Germinal center (tissue), 1 donor: ENCODE measurements at places on chromosomes 11 and 22.

GRCh38 chr11:12936200-12936599, 72.9 kb upstream of the RASSF10 start:
- DNase-seq, result no peak

GRCh38 chr22:37188901-37189466, 937 bp upstream of the C1QTNF6 start:
- no peak for DNase-seq

DNA sequence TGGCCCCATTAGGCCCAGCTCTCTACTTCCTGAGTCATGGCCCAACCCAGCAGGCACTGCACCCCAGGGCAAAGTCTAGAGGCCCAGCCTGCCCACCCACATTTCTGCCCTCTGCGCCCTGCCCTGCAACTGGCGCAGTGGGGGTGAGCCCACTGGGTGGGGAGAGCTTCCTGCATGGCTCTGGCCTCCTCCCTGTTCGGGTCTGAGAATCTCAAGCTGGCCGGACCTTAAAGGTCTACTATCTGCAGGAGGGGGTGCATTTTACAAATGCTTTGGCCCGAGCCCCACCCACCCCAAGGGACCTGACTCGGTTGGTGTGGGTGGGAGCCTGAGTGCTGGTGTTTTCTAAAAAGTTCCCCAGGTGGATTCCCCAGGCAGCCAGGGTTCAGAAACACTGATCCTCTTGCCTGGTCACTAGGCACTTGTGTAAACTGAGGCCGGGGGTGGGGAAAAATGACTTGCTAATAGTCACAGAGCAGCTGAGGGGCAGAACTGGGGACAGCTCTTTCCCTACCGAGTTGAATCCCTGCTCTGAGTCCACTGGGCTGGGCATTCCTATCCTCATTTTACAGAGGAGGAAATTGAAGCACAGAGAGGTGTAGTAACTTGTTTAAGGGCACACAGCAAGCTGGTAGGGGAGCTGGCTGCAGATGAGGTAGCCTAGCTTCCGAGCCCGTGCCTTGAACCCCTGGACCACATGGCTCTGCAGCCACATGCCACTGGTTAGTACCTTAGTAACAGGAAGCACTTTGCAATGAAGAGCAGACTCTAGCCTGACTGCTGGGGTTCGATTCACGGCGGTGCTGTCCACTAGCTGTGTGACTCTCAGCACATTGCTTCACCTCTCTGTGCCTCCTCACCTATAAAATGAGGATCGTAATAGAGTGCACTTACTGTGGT, 36.3 kb downstream of the CD82 start:
- peak; percentile 62 for DNase-seq

- no peak for DNase-seq
Measured at GRCh38 chr11:56473252-56473651, at the start of gene OR5M3. Gene OR5M3 (minus strand): TSS chr11:56473352. CDS start chr11:56470497, 2,855 bp downstream.

DNA sequence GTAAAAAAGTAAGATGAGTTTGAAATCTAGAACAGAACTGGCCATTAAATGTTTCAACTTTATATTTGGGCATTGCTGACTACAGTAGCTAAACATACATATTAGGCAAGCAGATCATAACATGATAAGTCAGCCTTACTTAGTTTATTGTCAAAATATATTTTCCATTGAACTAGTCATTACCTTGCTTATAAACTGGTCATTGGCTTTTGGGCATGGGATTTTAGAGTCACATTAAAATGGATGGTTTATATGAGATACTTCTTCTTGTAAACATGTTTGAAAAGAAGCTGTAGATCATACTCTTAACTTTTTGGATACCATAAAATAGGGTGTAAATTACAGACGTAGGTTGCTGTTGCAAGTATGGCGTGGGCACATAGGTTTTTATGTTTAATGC, 2.7 kb downstream of the HIPK3 start:
- DNase-seq, result no peak

DNA sequence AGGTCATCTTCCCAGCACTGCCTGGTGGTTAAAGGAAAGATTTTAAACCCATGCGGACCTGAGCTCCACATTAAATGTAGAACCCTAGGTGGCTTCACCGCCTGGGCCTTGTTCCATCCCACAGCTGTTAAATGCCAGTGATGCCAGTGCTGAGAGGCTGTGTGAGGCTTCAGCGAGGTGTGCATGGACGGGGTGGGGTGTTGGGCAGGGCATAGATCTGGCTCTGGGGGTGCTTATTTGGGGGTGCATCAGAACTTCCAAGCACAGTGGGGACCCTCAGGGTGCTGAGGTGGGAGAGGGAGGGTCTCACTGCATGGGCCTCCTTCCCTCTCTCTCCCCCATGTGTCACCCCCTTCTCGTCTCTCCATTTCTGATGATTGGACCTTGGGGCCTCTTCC, 90.1 kb upstream of the B3GAT1 start:
- no peak for DNase-seq

DNA sequence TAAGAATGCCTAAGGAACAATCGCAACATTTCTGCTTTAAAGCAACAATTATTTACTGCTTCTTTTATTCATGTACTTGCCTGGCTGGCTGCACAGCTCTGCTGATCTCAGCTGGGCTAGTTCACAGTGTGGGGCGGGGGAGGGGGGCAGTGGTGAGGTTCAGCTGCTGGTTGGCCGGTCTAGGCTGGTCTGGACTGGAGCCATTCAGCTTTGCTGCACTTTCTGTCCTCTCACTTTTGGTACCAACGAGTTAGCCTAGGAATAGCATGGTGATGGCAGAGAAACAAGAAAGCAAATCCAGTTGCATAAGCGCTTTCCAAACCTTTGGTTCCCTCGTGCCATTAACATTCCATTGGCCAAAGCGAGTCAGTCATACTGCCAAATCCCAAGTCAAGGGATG, 16.0 kb upstream of the MIF start:
- DNase-seq, result no peak

DNA sequence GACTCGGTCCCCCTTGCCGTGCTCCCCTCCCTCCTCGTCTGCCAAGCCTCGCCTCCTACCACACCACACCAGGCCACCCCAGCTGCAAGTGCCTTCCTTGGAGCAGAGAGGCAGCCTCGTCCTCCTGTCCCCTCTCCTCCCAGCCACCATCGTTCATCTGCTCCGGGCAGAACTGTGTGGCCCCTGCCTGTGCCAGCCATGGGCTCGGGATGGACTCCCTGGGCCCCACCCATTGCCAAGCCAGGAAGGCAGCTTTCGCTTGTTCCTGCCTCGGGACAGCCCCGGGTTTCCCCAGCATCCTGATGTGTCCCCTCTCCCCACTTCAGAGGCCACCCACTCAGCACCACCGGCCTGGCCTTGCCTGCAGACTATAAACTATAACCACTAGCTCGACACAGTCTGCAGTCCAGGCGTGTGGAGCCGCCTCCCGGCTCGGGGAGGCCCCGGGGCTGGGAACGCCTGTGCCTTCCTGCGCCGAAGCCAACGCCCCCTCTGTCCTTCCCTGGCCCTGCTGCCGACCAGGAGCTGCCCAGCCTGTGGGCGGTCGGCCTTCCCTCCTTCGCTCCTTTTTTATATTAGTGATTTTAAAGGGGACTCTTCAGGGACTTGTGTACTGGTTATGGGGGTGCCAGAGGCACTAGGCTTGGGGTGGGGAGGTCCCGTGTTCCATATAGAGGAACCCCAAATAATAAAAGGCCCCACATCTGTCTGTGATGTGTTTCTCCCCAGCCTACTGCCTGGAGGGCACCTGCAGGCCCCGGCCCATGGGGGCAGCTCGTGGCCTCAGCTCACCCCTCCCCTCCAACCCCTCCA, 29.8 kb downstream of the CAPN1 start:
- DNase-seq, result no peak

- peak; percentile 55 for DNase-seq
Measured at GRCh38 chr11:103662880-103663279, 373.6 kb upstream of the DDI1 start.

DNA sequence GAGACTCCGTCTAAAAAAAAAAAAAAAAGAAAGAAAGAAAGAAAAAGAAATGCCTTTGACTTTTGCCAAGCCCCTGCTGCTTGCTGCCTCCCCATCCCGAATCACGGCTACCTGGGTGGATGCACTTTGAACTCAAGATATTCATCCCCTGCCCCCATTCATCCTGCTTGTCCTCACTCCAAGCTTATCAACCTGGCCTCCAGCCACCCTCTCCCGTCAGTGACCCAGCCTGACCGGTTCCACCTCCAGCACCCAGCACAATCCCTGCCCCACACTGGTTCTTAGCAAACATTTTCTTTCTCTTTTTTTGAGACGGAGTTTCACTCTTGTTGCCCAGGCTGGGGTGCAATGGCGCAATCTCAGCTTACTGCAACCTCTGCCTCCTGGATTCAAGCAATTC, 44.4 kb downstream of the CYTH4 start:
- no peak for DNase-seq

DNA sequence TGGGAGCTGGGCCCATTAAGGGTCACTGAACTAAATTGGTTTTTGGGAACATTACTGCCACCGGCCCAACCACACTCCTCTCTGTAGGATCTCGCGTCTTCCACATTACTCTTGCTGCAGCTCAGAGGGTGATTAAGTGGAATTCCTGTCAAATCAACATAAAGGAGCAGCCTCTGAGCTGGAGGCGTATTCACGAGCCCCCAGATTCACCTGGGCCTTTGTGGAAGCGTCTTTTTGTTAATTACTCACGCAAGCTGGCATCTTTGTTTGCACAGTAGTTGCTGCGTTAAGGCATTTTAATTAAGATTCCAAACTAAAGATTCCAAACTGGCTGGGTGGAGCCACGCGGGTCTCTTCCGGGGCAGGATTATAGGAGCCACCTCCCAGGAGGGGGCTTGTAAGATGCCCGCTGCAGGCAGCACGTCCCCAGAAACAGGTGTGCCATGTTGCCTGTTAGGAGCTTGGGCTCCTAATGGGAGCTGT, 21.5 kb upstream of the RFPL3 start:
- DNase-seq, result no peak

DNA sequence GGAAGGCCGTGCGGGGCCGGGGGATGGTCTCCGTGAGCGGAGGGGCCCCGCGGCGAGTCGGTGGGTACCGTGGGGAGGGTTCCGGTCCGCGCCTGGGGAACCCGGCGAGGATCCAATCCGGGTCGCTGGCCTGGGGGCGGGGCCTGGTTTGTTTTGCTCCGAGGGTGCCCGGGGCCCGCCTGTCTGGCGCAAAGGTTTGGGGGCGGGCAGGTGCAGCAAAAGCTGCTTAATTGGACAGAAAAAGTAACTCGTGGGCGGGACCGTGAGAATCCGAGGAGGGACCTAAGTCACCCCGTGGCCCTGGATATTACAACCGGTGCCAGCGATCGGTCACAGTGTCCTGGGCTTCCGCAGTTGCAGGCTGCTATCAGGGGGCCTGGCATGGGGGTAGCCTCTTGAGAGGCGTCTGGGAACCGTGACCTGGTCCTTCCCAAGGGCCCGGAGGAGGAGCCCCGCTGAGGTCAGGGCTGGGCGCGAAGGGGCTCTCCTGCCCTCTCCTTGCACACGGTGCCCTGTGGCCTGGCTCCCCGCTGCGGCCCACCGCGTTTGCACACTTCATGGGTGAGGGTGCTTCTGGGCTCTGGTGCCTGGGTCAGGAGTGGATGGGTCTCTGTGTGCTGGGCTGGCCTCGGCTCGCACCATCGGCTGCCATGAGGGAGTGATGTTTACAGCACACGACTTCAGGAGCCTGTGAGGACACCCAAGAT, 1.4 kb downstream of the PNPLA2 start:
- peak; percentile 91 for DNase-seq

DNA sequence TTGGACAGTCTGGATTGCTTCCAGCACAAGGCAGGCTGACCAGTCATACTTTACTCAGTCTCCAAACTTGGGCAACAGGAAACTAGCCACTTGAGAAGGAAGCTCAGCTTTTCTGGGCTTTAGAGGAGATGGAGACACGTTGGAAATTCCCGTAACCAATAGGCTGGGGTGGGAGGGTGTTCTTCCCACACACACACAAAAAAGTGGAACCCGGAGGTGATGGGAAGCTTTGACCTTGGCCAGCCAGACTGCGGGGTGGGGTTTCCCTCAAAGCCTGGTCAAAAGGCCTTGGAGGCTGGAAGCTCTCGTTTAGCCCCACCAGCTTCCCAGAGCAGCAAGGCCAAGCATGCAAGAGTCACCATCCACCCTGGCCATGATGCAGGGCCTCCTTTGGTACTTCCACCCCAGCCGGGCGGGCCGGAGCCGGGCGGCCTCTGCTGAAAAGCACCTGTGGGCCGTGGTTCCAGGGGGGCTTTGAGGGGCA, 126.2 kb downstream of the BCR start:
- no peak for DNase-seq

GRCh38 chr11:100930185-100930778, 199.3 kb downstream of the PGR start:
- DNase-seq, result peak; percentile 4

DNA sequence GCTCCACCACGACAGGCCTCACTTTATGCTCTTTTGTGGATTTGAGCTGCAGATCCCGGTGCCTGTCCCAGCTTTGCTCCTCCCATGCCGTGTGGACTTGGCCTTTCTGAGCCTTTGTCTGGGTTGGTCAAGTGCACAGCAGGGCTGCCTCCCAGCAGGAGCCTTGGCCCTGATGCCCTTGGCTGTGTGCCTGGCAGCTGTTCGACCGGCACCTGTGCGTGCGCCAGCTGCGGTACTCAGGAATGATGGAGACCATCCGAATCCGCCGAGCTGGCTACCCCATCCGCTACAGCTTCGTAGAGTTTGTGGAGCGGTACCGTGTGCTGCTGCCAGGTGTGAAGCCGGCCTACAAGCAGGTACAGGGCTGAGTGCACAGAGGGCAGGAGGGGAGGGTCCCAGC, 46.5 kb downstream of the MYO7A start:
- no peak for DNase-seq

DNA sequence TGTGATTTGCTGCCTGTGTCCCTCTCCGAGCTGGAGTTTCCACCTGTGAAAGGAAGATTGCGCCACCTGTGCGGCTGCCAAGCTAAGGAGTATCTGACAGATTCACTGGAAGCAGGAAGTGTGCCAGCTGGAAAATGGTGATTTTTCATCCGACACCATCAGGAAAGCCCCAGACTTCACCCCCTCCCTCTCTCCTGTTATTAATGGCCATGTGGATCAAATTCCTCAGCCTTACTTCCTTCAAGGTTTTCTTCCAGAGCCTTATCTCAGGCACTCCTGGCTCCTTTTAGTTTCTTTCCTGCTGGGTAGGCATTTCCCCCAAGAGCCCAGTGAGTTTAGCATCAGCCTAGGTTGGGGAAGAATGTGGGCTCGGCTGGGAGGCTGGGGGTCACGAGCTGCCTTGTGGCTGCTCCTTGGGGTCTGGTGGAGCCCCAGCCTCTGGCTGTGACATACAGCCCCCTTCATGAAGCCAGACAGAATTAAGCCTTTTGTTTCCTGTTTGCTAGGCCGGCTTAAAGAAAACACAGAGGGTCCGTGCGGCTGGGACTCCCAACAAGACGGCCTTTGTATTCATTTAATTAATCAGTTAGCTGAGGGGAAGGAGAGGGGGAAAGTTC, 37.1 kb downstream of the PKNOX2 start:
- no peak for DNase-seq
